ENCODE measurements at places on chromosomes 1 and 21.

DNA sequence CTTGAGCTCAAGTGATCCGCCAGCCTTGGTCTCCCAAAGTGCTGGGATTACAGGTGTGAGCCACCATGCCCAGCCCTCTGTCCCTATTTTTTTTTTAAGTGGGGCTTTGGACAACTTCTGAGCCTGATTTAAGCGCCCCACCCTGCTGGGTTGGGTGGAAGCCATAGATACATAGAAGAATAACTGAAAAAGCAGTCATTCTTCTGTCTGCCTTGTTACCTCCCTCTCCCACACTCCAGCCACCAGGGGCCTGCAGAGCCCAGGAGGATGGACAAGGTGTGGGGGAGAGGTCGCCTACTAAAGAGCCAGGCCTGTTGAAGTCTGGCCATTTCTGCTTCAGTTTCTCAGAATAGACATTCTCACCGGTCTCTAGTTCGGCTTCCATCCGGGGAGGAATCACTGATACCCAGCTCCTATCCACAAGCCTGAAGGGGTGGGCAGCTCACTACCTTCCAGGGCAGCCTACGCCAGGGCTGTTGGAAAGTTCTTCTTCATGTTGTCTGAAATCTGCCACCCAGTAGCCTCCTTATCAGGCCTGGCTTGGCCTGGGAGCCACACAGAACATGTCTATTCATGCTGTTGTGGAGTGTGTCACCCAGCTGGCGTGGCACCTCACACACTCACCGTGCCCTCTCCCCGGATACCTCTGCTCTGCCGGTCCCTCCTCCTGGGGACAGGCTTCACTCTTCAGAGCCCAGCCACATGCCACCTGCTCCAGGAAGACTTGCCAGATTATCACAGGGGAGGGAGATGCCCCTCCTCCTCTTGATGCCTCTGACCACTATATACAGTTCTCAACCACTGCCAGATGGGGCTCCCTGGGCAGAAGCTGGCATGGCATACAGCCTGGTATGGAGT is 27.7 kb downstream of the KNCN start:
- no peak for DNase-seq

DNA sequence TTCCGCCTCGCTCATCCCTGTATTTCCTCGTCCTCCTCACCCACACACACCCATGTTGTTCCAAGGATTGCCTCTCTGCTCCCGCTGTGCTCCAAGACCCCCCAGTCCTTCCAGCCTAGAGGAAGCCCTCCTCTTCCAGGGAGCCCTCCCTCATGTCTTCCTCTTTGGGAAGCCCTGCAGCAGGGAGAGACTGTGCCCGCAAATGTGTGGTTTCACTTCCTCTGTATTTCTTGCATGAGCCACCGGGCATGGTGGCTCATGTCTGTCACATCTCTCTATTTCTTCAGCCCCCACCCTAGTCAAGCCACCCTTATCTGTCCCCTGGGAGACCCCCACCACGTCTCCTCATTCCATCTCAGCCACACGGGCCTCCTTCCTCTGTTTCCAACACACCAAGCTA is 57.5 kb upstream of the PAX7 start:
- DNase-seq = no peak

GRCh38 chr1:5992814-5993555 is 760 bp upstream of the NPHP4 start:
- DNase-seq = no peak

DNA sequence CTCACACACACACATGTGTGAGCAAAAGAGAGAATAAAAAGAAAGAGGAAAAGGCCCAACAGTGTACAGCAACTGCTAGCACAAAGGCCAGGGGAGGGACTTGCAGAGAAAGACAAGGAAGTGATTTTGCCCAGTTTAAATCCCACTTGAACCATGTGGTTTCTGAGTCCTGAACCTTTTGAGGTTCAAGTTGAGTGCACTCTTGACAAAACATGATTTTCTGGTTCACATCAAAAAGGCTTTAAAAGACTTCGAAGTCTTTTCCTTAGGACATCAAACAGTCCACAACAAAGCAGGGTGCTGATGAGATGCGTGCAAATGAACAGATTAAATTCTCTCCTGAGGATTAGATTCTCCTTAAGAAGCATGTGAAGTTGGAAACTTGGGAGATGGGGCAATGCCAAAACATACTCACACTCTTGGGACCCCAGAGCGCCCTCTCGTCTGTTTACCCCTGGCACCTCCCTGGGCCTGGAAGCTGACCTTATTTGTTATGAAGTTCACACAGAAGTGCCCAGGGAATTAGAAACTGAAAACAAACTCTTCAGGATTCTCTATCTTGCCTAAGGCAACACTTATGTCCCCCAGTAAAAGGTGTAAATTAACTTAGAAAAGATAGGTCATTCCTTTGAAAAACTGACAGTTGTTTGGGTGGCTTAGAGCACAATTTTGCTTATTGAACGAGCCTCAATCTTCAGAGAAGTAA is 31.5 kb downstream of the RNF220 start:
- no peak for DNase-seq

- DNase-seq = no peak
Measured at GRCh38 chr1:95122151-95122697, 5.1 kb downstream of the TLCD4 start.

All from ecto neural progenitor cell (in vitro differentiated cells).